ENCODE measurements at places on chromosomes 7 and 10.

DNA sequence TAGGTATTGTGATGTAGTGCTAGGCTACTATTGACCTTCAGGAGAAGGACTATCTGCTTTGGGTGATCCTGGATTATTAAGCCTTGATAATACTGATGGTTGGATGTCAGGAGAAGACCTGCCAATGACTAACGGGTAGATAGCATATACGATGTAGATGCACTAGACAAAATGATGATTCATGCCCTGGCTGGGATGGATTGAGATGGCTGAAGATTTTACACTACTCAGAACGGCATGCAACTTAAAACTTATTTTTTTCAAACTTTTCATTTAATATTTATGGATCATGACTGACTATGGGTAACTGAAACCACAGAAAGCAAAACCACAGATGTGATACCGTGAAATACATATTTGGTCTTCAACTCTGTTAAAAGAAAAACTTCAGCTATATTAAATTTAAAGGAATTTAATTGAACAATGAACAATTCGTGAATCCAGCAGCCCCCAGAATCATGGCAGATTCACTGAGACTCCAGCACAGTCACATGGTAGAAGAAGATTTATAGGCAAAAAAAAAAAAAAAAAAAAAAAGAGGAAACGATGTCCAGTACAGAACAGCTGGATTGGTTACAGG lies 124.6 kb upstream of the CDK13 start:
- DNase-seq, result no peak

DNA sequence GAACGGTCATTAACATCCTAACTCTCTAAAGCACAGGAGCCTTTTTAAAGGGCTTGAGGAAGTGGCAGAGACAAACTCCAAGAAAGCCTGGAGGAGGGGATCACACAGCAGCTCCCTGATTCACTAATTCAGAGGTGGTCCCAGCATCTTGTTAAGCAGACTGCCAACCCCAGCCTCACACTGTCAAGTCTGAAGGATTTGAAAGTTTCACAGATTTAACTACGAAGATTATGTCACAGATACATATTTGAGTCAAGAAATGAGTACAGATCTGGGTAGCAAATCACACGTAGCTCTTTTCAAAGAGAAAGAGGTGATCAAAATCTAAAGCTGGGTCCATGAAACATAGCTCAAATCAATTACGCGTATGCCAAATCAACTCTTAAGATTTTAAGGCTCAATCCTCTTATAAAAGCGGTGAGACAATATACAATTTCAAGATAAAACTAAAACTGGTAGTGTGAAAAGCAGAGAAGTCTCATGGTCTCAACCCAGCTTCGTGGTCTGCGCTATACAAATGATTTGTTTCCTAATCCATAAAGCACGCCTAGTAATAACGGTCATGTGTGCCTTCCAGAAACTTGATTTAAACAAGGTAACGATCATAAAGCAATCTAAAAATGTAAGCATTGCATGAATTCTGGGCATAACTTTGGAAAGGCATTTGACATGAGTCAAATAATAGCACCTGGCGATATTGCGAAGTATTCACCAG lies 229.9 kb upstream of the MKLN1 start:
- no peak for DNase-seq

GRCh38 chr10:110762109-110762848 lies 109.4 kb upstream of the PDCD4 start:
- no peak for DNase-seq

DNA sequence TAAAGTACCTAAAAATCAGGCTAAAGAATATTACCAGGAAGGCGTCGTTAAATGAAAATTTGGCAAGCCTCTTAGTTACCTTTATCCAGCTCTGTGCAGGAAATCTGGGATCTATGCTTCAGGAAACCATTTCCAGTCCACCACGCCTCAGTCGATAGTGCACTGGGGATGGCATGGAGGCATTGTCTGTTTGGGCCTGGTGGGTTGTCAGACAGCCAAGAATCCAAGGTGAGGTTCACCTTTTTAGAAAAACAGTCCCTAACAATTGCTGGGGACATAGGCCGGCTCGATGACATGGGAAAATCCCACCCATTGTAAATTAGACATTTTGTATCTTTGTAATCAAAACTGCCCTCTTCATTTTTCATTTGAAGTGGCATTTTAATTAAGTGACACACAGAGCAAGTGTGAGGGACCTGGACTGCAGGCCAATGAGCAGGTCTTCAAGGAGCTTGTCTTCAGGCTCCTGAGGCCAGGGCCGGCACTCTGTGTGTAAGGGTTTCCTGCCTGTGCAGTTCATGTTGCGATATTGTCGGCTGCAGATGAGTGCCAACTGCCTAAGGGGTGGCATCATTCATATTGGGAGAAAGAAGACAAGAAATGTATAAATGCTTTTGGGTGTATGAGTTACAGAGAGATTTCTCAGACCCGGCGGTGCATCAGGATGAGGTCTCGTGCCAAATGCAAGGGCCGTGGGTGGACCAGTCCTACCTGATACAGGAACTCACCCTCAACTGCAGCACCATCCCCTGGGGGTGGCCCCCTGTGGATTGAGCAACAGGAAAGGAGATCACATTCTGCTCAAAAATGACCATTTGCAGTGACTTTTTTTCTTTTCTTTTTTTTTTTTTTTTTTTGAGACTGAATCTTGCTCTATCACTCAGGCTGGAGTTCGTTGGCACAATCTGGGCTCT lies 80.8 kb downstream of the PTPRE start:
- DNase-seq, result no peak

DNA sequence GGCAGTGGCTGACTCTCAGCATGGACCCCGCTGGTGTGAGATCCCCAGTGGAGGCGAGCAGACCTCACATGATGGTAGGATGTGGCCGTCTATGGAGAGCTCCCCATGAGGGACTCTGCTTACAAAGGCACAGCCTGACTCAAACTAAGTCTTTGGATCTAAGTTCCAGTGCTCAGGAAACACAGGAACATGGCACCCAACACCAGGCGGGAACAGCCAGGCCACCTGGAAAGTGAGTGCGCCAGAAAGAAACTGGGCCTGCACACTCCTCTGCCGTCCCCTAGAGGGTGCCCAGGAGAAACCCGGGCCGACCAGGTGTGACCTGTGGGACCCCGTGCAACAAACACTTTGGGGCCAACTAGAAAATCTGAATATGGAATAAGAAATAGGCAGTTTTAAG lies 10.0 kb downstream of the PITRM1 start:
- DNase-seq, result no peak

GRCh38 chr10:58813573-58813972 lies 300.9 kb downstream of the BICC1 start:
- no peak for DNase-seq

DNA sequence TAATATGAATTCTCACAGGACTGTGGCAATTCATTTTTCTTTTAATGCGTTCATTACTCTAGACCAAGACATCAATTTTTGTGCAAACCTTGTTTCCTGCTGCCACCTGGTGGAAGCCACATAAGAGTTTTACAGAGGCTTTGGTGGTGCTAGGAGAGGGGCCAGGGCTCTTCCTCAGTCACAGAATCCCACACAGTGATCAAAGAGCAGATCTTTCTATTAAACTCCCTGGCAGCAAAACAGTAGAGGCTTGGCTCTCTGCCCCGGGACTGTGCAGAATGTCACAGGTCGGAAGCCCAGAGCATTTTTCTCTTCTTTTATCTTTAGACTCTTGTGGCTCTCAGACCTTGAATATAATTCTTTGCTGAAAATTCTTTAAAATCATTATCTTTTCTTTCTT lies 506.4 kb upstream of the C7orf33 start:
- no peak for DNase-seq

DNA sequence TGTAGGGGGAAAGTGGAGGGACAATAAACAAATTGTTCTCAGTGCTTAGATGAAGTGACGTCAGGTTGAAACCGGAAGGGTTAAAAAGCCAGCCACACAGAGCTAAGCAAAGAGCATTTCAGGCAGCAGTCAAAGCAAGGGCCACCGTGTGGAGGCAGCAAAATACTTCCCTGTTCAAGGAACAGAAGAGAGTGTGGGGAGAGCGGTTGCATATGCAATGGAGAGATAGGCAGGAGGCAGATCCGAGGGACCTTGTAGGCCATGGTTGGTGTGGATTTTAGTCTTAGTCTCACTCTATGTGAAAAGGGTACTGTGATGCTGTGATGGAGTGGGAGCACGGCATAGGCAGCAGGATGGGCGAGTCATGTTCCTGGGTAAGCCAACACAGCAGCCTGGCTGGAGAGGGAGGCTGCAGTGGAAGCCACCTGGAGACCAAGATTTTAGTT lies 3.8 kb upstream of the STN1 start:
- peak; percentile 48 for DNase-seq

- no peak for DNase-seq
Measured at GRCh38 chr10:117351996-117352395, 23.2 kb downstream of the PDZD8 start.

DNA sequence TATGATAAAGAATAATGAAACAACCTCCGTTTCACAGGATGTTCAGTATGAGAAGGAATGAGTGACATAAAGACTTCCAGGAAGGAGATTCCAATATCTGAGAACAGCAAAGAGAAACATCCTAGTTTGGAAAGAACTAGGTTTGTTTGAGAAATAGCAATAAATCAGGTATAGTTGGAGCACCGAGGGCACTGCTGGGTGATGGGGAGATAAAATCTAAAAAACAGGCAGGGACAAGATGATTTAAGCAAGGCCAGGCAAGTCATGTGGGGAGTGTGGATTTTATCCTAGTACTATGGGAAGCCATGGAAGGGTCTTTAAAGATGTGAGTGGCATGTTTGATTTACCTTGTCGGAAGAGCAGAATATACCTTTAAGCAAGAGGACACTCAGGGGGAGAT lies 169.7 kb downstream of the SPAG6 start:
- DNase-seq, result no peak

GRCh38 chr7:915291-916218 lies 38.9 kb downstream of the ADAP1 start:
- no peak for DNase-seq

DNA sequence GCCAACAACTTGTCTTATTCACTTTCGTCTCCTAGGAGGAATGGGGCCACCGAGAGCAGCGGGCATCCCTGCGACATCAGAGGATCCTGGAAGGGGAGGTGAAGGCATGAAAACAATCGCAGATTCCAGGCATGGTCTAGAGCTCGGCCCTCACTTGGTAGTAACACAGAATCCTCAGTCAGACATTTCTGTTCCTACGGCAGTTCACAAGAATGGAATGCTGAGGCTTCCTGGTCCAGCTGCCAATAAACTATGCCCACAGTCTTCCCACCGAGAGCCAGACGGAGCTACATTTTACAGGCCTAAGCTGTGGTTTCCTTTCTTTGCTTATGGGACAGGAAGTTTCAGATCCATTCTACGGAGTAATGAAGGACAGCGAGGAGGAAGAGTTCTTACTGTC lies 75.8 kb downstream of the OR13A1 start:
- DNase-seq, result no peak

DNA sequence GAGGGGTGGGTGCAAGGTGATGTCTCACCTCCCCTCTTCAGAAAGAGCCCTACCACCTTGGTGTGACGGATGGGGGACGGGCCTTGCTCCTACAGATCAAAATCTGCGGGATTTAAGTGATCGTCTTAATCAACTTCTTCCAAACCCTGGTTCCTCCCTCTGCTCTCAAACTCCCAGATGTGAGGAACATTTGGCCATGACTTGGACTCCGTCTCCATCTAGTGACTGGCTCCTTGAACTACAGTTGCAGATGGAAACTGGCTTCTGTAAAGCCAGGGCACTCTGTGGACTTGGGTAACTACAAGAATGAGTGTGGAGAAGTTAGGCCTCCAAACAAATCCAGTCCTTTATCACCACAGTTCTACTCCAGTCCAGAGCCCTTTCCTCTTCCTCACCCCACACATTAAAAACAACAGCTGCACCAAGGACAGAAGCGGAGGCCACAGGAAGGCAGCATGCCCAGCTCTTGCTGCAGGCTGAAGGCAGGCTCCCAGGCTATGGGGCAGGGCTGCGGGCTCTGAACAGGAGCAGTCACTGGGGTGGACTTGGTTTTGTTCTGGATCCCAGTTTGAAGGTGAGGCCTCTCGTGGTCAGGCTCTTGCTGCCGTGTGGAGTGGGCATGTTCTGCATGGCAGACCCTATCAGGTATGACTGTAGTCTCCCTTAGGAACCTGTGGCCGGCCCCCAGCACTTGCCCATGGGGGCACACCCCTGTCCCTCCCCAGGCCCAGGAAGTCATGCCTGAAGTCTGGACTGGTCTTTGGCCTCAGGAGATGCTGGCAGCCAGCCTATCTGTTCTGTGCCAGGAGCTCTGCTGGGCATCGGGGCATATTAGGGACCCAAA lies 79.4 kb downstream of the VWC2 start:
- DNase-seq, result no peak

DNA sequence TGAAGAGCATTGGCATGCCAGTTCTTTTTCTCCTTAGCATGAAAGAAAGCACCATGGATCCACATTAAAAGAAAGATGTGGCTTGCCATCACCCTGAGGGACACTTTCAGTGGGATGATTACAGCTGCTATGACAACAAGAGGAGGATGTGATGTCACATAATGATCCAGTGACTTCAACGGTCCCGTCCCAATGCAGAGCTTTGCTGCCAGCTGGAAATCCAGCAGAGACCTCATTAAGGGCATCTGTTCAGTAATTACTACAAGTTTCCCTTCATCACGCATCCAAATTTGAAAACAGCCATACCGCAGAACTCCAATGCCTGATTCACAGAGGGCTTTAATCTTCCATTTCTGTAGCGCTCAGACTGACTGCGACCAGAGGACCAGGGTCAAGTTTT lies 206.6 kb downstream of the LSM5 start:
- no peak for DNase-seq

GRCh38 chr10:78552261-78552811 lies 516.4 kb upstream of the ZMIZ1 start:
- DNase-seq, result no peak

GRCh38 chr10:132308587-132309470 lies 1.1 kb upstream of the STK32C start:
- DNase-seq, result no peak
